ENCODE measurements at places on chromosomes 2 and 18.

- ATAC-seq, result peak; percentile 99
Observed at GRCh38 chr2:203578759-203579643, 43.9 kb upstream of the RAPH1 start.

DNA sequence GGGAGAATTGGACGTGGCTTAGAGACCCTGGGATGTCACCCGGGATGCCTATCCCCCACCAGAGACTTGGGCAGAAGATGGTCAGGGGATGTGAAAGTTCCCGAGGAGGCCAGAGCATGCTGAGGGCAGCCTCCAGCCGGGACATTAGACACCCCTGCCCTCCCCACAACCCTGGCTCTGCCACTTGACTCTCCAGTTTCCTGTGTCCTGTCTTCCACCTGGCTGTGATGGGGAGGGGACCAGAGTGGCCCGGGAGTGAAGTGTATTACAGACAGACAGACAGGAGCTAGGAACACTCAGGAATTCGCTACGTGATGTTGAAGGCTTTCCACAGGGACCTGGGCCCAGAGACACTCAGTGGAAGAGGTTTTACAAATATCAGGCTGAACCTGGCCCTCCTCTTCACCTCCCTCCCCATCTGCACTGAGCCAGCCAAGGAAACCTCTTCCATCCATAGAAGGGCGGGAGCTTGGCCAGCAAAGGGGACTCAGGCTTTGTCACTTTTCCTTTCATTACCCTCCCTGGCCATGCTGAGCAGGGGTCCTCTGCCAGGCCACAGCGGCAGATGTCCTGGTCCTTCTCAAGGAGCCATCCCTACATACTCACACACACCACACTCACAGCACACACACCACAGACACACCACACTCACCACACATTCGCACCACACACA lies 60.7 kb downstream of the SDC1 start:
- ATAC-seq, result no peak

DNA sequence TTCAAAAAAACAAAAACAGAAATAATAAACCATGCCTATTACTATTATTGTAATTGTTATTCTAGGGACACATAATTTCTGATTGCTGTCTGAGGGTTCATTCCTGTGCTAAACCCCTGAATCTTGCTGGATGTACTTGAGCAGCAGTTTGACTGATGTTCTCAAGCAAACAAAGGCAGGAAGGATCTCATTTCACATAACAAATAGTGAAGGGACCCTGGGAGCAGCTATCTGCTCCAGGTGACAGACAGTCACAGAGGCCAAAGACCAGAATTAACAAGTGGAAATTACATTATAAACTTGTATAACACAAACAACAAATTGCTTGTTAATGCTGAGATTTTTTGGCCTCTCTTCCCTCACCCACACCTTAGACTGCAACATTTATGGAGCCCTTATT lies 284.2 kb downstream of the THSD7B start:
- no peak for ATAC-seq

- no peak for ATAC-seq
Observed at GRCh38 chr2:179037807-179038206, 12.1 kb downstream of the CCDC141 start.

GRCh38 chr18:76529433-76529811 lies 34.4 kb upstream of the ZNF516 start:
- ATAC-seq, result no peak

GRCh38 chr2:181334158-181334826 lies 122.9 kb upstream of the ITGA4 start:
- no peak for ATAC-seq
